Transverse colon (tissue), 4 donors: ENCODE measurements at places on chromosomes 6 and 20. TPM values are rescaled to one million over a fixed set of nuclear protein-coding genes. Genes with fewer than 3 reads are reported as not detected.

NKAIN2 gene
- not detected for total RNA-seq

BANF2 gene
- not detected for total RNA-seq

- DNase-seq: no peak
Observed at GRCh38 chr6:23175391-23175790, 606.0 kb downstream of the HDGFL1 start.

CLDN20 gene
- total RNA-seq: not detected

DNA sequence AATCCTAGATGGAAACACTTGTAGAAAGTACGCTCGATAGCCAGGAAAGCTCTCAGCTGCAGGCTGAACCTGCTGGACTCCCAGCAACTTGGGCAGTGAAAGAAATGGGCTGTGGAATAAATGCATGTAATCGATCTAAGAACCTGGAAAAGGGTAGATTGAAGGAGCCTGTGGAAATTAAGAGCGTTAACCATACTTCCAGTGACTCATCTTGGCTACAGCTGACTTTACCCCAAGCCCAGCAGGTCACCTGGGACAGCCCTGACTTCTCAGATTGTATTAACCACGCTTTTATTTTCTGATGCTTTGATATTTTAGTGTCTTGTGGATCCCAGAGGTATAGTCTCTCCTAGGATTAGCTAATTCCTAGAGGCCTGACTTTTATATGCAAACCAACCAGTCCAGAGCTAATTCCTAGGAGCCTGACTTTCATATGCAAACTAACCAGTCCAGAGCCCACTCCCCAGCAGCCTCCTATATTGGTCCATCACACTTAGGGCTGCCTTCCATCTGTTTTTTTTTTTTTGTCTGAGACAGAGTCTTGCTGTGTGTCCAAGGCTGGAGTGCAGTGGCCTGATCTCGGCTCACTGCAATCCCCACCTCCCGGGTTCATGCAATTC lies 86.3 kb downstream of the GMPR start:
- no peak for DNase-seq

COL9A1 gene
- total RNA-seq: not detected

ADGB gene
- 4.3 TPM for total RNA-seq

- DNase-seq: peak; percentile 56
Observed at GRCh38 chr20:9616833-9617461, 102.6 kb downstream of the LAMP5 start.

GRCh38 chr6:156279261-156279969 lies 497.8 kb upstream of the ARID1B start:
- peak; percentile 14 for DNase-seq

CALHM5 gene
- 0.64 TPM for total RNA-seq

PACRG gene
- total RNA-seq: 13.8 TPM

- no peak for DNase-seq
Observed at GRCh38 chr6:70563530-70563929, 3.2 kb upstream of the SDHAF4 start.

DNA sequence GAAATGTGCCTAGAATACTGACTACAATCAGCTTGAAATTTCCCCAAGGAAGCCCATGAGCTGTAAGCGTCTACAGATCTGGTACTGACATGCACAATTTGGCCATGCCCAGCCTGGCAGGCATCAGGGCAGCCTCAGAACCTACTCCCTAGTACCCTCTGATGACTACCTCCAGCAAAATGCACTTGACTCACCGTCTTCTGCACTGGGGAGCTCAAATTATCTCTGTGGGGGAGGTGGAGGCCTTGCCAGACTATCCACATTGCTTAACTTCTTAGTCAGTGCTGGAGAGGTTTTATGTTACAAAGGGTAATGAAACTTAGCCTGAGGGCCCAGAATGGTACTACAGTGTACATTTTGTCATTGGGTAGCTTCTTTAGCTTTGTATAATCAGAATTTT lies 126.0 kb upstream of the ADGRF1 start:
- DNase-seq: peak; percentile 18

- DNase-seq: no peak
Observed at GRCh38 chr6:135479601-135480000, 17.9 kb downstream of the AHI1 start.

DNA sequence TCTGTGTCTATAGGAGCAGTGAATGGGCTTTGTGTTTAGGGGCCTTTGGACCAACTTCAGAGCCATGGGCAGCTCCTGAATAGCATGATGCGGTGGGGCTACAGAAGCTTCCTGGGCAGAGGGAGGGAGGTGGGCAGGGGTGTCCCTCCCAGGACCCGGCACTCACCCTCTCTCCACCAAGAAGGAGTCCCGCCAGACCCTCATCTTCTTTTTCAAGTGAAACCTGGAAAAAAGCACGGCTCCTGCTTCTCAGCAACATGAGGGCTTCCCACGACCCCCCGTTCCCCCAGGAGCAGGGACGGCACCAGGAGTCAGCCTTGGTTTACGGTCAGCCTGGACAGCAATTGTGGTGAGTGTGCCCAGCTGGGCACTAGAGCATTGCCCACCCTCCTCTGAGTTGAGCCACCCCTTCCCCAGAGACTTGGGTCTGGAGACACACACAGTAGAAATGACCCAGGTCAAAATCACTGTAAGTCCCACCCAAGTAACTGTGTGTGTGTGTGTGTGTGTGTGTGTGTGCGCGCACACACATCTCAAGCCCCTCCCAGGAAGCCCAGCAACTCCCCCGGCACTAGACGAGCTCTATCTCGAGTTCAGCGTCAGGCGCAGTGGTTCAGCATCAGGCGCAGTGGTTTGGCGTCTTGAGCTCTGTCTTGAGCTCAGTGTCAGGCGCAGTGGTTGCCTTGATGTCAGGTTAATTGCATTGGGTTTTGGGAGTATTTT lies 108.2 kb downstream of the SULF2 start:
- DNase-seq: no peak

HAO1 gene
- not detected for total RNA-seq

- no peak for DNase-seq
Observed at GRCh38 chr20:14685183-14685582, 347.8 kb upstream of the FLRT3 start.

NNAT gene
- 16.5 TPM for total RNA-seq

GPANK1 gene
- total RNA-seq: 32.9 TPM

- DNase-seq: no peak
Observed at GRCh38 chr20:58246346-58246745, 17.9 kb upstream of the ANKRD60 start.

GRCh38 chr20:36785308-36785707 lies 11.7 kb upstream of the DSN1 start:
- DNase-seq: no peak

- no peak for DNase-seq
Observed at GRCh38 chr6:165403006-165403595, 93.7 kb upstream of the C6orf118 start.
